ENCODE measurements at places on chromosomes 1 and 21.

- no peak for DNase-seq
Observed at GRCh38 chr21:39048064-39048463, 135.2 kb downstream of the PSMG1 start.

DNA sequence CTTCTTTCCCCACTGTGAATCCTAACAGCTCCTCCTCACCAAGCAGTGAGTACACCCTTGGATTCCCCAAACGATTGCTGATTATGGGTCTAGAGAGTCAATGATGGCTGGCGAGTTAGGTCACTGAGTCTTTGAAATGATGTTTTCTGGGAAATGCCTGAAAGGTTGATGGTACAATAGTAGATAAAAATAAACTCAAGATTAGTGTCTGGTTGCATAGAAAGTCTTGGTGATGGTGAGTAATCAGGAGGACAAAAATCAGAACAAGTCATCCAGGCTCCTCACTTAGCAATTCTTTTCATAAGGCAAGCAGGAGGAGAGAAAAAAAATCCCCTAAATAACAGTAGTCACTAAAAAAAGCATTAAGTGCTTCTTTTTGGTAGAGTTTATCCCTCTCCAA lies 22.6 kb downstream of the HLX start:
- DNase-seq: no peak

DNA sequence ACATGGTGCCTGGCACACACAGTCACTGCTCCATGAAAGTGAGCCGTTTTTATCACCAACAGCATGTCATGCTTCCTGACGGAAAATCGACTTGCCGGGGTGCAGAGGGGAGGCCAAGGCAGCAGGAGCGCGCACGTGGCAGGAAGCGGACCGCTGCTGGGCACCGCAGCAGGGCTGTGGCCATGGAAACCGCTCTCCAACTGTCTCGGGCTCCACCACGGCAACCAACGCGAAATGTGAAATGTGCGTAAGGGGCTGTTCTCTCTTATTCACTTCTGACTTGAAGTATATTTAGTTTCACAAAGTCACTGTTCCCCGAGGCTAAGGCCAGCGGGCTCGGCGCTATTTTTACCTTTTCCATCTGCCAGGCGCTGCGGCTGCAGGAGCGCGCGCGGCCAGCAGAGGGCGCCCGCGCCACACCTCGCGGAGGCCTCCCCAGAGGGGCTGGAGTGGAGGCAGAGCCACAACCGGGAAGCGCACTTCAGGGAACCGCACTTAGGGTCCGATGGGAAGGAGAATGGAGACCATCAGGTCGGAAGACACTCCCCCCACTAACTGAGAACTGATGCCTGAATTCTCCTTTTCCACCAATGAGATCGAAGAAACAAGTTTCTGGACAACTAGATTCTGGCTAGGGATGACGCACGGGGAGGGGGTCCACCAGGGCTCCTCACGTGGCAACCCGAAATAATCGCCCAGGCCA lies 19.7 kb downstream of the RCC2 start:
- peak; percentile 83 for DNase-seq

GRCh38 chr1:224872832-224873433 lies 56.5 kb upstream of the DNAH14 start:
- DNase-seq: no peak

- DNase-seq: peak; percentile 60
Observed at GRCh38 chr1:32539584-32540571, 651 bp downstream of the ZBTB8A start.

GRCh38 chr1:32764826-32765569 lies 52.2 kb downstream of the YARS1 start:
- no peak for DNase-seq
